ENCODE measurements at places on chromosomes 2 and 18.

DNA sequence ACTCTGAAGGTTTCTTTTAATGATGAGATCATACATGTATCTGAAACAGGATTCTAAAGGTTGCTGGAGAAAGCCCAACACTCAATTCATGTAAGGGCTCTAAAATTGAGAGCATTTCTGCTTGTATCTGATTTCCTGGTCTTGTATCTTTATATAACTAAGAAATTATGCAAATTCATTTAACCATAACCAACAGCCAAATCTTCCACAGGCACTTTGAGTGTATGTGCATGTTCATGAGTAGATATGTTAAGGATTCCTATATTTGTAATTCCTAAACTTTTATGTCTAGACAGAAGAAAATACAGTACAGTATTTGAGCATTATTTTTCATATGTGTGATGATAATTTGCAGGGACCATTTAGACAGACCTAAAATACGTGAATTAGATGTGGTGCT is 20.4 kb upstream of the PELI1 start:
- no peak for DNase-seq

- no peak for DNase-seq
Measured at GRCh38 chr2:162063899-162064298, 10.1 kb downstream of the DPP4 start.

- DNase-seq, result no peak
Measured at GRCh38 chr2:73451263-73451972, 65.8 kb downstream of the ALMS1 start.

- DNase-seq, result no peak
Measured at GRCh38 chr2:221397187-221397586, 174.9 kb downstream of the EPHA4 start.

DNA sequence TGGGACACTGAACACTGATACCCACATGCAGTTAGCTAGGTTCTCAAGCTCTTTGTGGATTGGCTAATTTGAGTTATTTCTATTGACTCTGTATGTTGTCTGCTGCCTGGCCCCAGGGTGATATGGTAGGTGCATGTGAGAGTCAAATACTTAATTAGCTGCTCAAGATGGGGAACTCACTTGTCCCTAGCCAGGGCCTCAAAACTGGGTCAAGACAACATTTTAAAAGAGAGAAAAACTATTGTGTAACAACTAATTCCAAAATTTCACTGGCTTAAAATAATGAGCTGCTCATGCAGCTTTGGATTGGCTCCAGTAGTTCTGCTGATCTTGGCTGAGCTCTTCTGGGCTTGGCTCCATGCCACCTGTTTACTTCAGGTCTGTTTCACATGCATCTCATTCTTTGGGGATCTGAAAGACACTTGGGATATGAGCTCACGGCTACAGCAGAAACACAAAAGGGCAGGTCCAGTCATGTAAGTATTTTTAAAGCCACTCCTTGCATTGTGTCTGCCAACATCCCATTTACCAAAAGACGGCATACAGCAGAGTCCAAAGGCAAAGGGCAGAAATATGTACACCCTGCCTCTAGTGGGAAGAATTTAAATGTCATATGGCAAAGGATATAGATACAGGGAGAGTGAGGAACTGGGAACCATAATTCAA is 716.8 kb downstream of the SUCLG1 start:
- DNase-seq, result no peak

All from stimulated activated CD8-positive, alpha-beta memory T cell treated with anti-CD3 and anti-CD28 coated beads, Interleukin-4, amount 100 ng/mL, for 1 hour (primary cell).